ENCODE measurements at places on chromosomes 3 and 15.

DNA sequence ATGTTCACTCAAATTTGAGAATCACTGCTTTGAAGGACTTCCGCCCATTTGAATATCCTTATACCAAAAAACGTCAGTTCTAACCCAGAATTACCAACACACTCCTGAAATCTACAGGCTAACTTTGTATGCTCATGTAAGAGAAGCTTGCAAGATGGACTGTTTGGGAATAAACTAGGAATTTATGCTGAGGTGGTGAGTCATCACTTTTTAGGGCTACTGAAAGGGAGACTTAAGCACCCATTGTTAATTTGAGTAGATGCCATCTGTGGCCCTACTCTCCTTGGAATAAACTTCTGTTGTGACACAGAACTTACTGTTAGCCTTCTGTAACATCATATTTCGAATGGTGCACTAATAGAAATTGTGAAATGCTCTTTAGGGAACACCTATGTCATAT is 74.6 kb downstream of the FGF12 start:
- DNase-seq = no peak

- no peak for DNase-seq
These were observed 26.7 kb upstream of the LRTM1 start for GRCh38 chr3:54954521-54954920.

DNA sequence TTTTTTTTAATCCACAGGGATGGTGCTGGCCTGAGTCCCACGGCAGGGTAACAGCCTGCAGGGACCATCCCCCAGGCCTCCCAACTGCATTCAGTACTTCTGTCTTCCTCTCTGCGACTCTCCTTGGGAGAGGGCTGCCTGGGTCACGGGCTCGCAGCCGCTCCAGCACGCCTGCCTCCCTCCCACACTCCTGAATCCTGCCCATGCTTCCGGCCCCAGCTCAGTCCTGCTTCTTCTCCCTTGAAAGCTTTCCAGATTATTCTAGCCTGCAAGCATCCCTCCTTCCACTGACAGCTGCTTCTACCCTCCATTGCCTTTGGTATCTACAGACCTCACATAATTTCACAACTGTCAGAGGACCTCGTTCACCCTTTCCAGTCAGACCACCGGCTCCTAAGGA is 32.4 kb downstream of the MEGF11 start:
- DNase-seq = no peak

DNA sequence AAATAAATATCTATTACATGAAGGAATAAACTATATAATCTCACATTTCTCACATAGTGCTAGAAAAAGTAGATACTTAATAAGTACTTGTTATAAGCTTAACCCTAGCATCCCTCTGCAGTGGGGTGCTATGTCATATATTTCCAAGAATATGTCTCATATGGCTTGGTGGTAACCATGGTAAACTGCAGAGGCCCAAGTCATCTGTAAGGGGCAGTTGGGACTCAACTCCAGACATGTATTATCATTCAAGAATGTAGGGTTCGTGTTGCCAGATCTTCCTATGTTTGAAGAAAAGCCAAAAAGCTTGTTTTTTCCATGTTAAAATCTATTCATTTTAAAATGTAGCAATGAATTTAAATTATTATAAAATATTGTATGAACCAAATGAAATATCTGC is 46.2 kb downstream of the ZNF385D start:
- no peak for DNase-seq

GRCh38 chr3:149919509-149919908 is 51.2 kb downstream of the PFN2 start:
- no peak for DNase-seq

- DNase-seq = no peak
These were observed 75.4 kb upstream of the ROBO1 start for GRCh38 chr3:79843180-79843579.

DNA sequence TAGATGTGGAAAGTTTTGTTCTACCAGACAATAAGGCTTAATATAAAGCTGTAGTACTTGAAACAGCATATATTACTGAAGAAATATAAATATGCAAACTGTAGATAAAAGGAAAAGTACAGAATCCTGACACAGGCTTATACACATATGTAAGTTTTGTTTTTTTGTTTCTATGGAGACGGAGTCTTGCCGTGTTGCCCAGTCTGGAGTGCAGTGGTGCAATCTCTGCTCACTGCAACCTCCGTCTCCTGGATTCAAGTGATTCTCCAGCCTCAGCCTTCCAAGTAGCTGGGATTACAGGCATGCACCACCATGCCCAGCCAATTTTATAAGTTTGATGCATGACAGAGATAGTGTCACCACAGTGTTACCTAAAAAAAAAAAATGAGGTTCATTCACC is 29.1 kb upstream of the ZNF445 start:
- DNase-seq = no peak

- no peak for DNase-seq
These were observed 33.1 kb downstream of the GASK1A start for GRCh38 chr3:43012174-43012573.

- no peak for DNase-seq
These were observed 472.8 kb downstream of the ZIC1 start for GRCh38 chr3:147881933-147882332.

- DNase-seq = no peak
These were observed 540.1 kb upstream of the SEMA6D start for GRCh38 chr15:47177177-47177576.

- DNase-seq = no peak
These were observed 6.7 kb downstream of the RASGRP1 start for GRCh38 chr15:38557921-38558320.

GRCh38 chr3:105866656-105867653 is 1.9 kb downstream of the CBLB start:
- DNase-seq = no peak

GRCh38 chr15:49988766-49989165 is 130.3 kb downstream of the ATP8B4 start:
- no peak for DNase-seq

- DNase-seq = no peak
These were observed at the start of gene ZBED2 for GRCh38 chr3:111595232-111595631. ZBED2 (minus strand) TSS chr3:111595346; CDS start chr3:111594201, 1,145 bp downstream.

DNA sequence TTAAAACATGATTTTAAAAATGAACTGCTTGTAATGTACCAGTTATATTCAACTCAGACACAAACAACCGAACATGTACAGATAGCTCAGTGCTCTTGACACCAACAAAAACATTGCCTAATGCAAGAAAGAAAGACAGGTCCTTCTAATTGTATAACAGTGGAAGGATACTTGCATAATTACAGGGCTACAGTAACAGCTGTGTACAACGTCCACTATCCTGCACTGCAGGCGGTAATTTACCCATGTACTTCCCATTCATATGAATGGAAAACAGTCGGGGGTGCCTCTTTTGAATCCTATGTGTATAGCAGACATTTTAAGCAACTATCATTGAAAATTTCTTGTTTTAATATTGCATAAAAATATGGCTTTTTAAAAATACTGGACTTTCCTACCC is 41.1 kb upstream of the PLSCR5 start:
- peak; percentile 88 for DNase-seq

DNA sequence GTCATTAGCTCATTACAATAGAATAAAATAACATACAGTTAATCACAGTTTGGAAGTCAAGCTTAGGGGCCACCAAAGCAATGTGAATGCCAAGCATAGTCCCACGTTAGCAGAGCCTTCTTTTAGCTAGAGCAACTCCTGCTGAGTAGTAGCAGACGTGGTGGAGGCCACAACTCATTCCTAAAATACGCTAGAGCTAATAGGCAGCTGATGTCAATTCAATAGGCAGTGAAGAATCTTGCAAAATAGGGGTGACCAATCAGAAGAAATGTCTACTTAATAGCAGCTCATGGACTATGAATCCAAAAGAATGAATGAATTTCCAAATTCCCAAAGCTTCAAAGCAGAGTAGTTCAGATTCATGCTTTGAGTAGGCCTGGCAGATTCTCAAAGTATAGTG is 292.9 kb upstream of the RORA start:
- DNase-seq = no peak

DNA sequence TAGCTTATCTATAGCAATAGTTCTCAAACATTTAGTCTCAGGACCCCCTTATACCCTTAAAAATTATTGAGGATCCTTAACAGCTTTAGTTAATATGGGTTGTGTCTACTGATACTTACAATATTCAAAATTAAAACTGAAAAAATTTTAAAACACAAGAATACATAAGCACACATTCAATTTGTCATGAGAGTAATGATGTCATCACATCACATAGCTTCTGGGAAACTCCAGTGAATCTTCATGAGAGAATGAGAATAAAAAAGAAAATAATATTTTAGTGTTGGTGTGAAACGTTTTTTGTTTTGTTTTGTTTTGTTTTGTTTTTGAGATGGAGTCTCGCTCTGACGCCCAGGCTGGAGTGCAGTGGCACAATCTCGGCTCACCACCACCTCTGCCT is 25.2 kb upstream of the ACP3 start:
- DNase-seq = no peak

- no peak for DNase-seq
These were observed 84.9 kb upstream of the ACP3 start for GRCh38 chr3:132232231-132232792.

GRCh38 chr3:53729159-53729558 is 117.1 kb downstream of the CHDH start:
- DNase-seq = no peak

GRCh38 chr15:67915461-67916374 is 75.9 kb upstream of the RNU6-1 start:
- DNase-seq = peak; percentile 82

DNA sequence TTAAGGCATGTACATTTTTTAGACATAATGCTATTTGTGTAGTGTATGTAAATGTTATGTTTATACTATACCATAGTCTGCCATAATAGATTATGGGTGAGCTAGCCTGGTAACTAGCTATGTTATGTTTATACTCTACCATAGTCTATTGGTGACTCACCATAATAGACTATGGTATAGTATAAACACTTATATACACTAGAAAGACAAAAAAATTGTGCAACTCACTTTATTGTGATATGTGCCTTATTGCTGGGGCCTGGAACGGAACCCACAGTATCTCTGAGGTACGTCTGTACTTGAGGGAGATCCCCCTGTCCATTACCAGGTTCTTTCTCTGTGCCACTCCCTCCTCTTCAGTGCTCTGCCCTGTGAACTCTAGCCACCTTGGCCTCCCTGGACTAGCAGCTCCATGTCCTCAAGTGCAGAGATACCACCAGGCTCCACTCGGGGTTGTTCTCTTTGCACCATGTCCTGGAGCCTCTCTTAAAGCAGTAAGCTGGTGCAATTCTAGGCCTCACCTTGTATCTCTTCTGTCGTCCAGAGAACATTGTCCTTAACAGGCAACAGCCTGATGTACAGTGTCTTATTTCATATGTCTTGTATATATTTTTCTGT is 60.8 kb upstream of the PXYLP1 start:
- DNase-seq = no peak

DNA sequence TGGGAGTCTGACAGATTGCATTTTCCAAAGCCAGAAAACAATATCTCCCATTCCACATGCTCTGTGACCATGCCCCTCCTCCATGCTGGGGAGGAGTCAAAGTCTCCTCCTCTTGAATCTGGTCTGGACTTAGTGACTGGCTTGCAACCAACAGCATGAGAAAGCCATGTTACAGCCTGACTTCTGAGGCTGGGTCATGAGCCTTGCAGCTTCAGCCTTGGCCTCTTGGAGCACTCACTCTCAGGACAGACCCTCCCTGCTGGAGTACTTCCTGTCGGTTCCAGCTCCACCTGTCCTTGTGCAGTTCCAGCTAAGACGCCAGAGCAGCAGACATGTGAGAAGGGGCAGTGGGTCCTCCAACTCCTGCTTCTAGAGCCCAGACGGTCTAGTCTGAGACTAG is 49.7 kb upstream of the RBSN start:
- DNase-seq = no peak

- DNase-seq = no peak
These were observed at the start of gene NR1I2 for GRCh38 chr3:119781330-119782198. NR1I2 (plus strand) TSS chr3:119782101.

DNA sequence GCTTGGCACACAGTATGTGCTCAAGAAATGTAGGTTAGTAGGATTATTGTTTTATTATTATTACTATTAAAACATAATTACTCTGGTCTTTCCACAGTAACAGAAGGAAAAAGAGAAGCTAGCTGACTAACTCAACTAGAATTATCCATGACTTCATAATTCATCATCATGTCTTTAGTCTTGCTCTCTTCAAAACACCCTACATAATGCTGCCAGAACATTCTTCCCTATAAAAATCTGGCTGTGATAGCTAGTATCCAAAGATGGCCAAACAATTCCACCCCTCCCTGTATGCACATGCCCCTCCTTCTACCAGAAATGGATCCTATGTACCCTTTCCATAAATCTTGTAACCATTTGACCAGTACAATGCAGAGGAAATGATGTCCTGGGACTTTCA is 48.8 kb upstream of the SRGAP3 start:
- no peak for DNase-seq

DNA sequence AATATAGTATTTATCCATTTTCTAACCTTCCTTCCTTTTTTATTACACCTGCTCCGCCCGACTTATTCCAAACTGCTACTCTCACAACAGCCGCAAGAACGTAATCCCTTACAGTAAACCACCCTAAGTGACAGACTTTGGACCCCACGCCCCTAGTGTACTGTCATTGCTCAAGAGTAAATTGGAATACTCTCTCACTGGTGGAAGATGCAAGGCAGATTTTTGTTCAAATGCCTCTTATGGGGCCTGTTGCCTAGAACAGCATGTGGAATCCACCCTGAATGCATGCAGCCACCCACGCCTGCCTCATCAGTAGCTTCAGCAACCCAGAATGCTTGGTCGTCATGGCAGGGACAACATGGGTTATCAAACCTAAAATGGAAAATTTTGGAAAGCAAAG is 226.2 kb upstream of the ST8SIA2 start:
- no peak for DNase-seq

DNA sequence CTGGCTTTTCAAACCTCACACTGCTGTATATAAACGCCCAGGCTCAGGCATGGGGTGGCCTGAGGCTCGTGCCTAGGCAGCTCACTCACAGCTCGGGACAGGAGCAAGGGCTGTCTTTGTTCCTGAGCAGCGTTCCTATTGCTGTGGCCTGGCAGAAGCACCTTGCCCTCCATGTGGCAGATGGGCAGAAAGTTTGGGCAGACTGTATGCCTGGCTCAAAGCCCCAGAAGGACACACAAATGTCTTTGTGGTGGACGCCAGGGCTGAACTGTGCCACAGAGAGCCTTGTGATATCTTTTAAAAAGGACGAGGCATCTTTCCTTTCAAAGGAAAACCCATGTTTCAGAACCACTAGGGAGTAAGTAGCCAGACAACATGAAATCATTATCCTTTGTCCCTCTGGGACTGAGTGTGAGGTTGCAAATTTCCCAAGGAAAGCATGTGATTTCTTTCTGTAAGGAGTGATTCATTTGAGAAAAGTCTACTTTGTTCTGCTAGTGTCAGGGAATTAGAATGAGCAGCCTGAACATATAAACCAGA is 29.3 kb upstream of the UBE2E1 start:
- no peak for DNase-seq

GRCh38 chr3:195559723-195560409 is 16.7 kb upstream of the PPP1R2 start:
- DNase-seq = peak; percentile 87
